ENCODE measurements at places on chromosomes 5 and 9.

DNA sequence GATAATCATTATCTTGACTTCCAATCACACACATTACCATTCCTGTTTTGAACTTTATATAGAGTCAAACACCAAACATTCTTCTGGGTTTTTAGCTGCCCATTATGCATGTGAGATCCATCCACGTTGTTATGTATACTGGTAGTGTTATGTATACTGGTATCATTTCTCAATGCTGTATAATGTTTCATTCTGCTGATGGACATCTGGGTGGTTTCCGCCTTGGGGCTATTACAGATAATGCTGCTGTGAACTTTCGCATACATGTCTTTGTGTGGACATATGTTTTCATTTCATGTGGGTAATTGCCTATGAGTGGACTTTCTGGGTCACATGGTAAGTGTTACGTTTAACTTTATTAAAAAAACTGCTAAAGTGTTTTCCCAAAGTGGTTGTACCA is 217.8 kb upstream of the EFNA5 start:
- DNase-seq, result no peak

DNA sequence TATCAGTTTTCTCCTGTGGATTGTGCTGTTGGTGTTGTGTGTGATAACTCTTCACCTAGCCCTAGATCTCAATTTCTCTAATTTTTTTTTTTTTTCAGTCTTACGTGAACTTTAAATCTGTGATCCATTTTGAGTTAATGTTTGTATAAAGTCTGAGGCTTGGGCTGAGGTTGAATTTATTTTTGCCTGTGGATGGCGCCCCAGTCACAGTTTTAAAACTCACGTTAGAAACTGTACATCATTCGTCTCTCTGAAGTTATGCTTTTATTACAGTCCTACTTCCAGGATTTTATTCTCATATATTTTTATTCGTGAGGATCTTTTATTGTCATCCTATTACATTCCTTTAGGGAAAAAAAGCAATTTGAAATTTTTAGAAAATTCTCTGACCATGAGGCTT is 103.1 kb downstream of the EHMT1 start:
- no peak for DNase-seq

- DNase-seq, result no peak
Observed at GRCh38 chr5:34715711-34716110, 59.6 kb downstream of the RAI14 start.

- DNase-seq, result peak; percentile 22
Observed at GRCh38 chr5:125199968-125200865, 453.8 kb upstream of the ZNF608 start.

GRCh38 chr5:114018186-114018585 is 343.7 kb upstream of the KCNN2 start:
- DNase-seq, result no peak

DNA sequence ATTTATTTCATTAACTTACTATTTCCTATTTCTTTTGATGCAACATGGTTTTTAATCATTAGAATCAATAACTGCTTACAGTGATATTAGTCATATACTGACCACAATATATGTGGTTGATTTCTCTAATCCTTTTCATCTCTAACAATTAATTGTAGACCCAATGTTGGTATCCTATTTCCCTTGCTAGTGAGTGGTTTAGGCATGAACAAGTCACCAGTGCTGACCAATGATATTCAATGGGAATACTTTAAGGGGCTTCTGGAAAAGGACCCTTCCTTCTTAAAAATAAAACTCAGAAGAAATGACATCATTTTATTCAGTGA is 672.4 kb upstream of the GRAMD2B start:
- no peak for DNase-seq

DNA sequence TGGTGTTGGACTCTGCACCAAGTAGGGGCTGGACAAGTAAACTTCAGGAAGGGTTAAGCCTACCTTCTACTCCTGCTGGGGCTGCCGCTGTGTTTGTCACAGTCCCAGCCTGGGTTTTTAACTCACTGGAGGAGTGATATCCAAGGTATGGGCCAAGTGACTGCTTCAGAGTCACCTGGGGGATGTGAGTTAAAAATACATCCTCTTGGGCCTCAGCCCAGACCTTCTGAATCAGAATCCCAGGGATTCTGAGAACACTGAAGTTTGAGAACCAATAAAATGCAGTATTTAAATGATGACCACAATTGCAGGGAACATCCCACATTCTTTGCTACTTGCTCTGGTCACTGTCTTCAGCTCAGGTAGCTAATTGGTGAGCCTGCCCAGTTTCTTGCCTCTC is 95.1 kb upstream of the DNAH5 start:
- no peak for DNase-seq
